ENCODE measurements at places on chromosomes 2 and 18.
A peak's percentile ranks its signal among the peaks of the same experiment; 100 is the strongest.

GRCh38 chr2:219857751-219858150 is 230.3 kb downstream of the SLC4A3 start:
- no peak for DNase-seq

DNA sequence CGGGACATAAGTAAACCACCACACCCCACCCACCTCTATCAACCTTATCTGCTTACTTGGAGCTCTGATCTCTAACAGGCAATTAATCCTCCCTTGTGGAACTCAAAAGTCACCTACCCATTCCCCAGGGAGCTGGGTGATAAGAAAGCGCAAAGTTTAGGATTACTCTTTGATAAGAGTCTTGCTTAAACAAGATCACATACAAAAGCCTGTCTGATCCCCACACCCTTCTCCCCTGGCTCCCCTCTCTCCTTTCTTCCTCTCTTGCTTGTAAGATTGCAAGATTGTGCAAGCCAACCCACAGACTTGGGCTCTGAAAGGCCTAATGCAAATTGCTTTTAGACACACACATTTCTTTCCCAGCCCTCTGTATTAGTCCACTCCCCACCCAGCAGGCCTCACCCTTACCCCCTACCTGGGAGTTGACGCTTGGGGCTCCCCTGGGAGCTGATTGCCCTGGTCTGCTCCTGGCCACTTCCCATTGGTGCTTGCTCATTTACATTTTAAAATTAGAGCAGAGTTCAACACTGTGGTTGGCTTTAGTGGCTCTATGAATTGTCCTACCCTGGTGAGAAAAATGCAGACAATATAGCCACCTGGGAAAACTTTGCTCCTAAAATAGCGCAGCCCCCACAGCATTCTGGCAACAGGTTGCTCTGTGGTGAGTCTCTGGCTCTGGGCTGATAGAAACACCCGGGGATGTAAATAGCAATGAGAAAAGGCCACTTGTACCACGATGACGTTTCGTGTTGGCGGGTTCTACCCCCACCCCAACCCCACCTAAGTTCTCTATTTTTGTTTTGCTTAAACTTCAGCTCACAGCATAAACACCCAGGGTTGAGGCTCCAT is 92.8 kb upstream of the MSH2 start:
- DNase-seq: peak; percentile 75

DNA sequence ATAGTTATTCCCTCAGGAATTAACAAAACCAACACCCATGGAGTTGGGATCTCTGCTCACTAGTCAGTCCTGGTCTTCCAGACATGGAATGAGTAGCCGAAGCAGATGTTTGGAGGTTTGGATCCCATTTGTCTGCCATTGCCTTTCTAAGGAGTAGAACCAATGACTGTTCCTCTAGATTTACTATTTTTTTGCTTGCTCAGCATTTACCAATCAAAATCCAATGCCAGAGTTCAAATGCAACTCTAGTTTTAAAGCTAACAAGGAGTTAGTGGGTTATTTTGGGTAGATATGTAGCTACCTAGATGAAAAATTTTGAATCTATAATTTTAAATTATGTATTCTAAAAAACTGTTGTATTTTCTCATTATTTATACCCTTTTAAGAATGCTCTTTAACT is 62.6 kb downstream of the MALT1 start:
- DNase-seq: no peak

GRCh38 chr18:70453058-70453775 is 164.4 kb downstream of the SOCS6 start:
- no peak for DNase-seq

- DNase-seq: no peak
Observed at GRCh38 chr2:138626148-138626547, 124.6 kb downstream of the SPOPL start.

- no peak for DNase-seq
Observed at GRCh38 chr2:172664766-172665165, 70.9 kb upstream of the RAPGEF4 start.

- no peak for DNase-seq
Observed at GRCh38 chr18:32056613-32057358, 34.9 kb upstream of the RNF138 start.

DNA sequence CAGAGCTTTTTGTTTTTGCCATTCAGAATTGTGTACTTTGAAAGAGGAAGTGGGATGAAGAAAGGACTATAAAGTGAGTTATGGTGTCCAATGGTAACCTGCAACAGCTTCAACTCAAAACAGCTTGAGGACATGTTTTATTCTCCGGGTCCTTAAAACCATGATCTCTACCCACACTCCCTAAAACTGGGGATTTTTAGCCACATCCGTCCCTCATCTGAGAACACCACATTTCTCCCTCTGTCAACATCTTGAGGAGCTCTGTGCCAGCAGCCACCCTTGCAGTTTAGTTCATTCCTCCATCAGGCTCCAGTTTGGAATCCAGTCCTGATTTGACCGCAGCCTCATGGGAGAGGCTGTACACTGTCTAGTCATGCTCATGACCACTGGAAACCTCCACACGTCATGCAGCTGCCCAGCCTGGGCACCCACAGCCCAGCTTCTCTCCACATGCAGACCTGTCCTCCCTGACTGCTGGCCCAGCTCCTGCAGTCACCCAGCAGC is 62.6 kb downstream of the C18orf63 start:
- DNase-seq: no peak

- DNase-seq: peak; percentile 83
Observed at GRCh38 chr2:195498176-195498575, 158.8 kb upstream of the SLC39A10 start.

DNA sequence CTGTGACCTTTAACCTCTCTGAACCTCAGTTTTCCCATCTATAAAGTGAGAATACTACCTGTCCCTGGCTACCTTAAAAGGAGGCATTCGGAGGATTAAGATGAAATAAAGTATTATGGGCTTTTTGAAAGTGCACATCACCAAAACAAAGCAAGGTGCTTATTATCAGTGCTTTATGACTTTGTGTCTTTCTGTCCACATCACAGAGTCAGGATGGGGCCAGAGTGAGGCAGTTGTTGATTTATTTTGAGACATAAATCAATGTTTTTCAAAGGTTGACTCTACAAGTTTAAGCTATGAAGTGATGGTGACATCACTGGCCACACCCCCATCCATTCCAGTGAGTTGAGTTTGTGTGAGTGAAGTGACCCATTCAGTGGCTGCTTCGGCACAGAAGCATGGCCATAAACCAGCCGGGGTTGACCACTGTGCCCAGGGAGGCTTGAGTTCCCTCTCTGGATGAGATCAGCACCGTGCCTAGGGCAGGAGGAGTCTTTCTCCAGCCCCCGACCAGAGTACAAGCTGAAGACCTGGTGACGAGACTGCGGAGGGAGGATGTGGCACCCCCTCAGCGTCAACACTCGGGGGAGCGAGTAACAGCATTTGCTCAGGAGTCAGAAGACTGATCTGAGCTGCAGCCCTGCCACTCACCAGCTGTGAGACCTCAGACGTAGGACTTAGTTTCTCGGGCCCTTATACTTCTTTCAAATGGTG is 89.0 kb upstream of the PPP1CB start:
- no peak for DNase-seq

DNA sequence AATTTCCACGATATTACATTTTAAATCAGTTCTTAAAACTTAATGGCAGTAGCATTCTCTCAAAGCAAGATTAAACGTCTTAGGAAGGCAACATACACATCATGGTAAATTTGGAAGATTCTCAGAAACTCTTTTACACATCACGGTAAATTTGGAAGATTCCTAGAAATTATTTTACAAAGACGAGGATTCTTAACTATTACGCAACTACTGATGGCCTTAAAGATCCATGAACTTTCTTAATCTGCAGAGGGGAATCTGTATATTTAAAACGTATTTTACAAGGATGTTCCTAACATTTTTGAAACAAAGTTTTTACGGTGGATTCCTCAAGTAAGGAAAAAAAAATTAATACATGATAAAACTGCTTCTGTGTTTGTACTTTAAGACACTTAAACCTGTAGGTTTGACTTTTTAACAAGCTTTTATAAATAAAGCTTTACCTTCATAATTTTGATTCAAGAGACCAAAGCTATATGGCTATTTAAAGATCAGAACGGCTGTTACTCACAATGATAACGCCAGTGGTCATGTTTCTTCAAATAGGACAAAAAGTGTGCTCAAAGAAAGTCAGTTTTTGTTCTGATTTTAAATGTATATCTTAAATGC is 1.7 kb downstream of the ATF2 start:
- DNase-seq: no peak

DNA sequence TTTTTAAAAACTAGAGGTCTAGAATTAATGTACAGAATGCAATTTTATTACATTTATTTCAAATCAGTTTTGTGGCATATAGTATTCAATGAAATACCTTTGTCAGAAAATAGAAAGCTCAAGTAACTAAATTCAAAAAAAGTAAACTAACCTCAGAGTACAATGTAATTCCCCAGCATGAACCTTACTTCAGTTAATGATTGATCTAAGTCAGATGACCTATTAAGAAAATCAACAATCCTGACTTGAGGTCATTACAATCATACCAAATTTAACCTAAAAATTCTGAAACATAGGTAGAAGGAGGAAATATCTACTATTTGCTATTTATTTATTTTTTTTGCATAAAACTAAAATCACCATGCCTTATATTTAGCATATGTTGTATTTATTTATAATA is 142.9 kb downstream of the CCDC102B start:
- no peak for DNase-seq

GRCh38 chr2:28431741-28432140 is 39.1 kb downstream of the FOSL2 start:
- no peak for DNase-seq

DNA sequence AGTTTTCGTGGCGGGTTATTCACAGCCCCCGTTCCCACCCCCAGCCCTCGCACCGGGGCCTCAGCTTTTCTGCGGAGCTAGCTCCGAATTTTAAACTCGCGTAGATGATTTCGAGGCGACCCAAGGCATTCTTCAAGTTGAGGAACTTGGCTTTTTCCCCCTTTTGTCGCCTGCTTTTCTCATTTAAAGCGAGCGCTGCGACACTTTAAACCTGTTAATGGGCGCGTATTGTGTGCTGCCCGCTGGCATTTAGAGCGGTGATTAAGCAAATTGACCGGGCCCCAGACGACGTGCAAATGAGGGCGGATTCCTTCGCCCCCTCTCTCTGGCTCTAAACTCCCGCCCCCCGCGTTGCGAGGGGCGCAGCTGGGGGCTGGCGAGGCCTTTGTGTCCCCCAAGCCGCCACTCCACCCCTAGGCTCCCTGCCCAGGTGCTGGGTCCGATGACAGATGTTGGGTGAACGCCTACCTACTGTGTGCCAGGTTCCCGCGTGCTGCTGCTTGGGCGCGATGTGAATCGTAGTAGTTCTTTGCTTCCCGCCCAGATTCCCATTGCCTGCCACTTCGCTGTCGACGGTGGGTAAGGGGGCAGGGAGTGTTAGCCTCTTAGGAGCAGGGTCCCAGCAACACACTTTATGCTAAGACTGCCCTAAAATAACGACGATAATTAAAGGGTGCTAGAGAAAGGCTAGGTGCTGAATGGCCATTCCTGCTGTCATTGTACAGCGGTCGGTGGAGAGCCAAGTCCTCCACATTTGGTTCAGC is 1.9 kb downstream of the TCF7L1 start:
- DNase-seq: peak; percentile 95

GRCh38 chr18:77151772-77152520 is 19.4 kb upstream of the MBP start:
- no peak for DNase-seq

- DNase-seq: no peak
Observed at GRCh38 chr2:215667585-215668377, 231.9 kb upstream of the FN1 start.

DNA sequence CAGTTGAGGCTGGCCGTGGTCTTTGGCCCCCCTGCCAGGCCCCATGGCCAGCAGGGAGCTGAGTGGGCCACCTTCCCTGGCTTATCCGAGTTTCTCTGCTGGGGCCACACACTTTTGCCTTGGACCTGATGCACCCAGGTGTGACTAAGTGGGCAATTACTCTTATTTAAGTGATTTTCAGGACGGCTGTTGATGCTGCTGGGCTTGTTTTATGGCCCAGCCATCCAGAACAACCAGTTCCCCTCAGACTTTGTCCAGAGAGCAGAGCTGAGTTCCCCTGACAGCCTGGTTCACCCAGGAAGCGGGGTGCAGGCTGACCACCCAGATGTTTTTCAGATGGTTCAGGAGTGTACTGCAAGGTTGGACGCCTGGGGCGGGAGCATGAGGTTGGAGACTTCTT is 68.8 kb downstream of the GLI2 start:
- DNase-seq: no peak

GRCh38 chr2:140734992-140735391 is 1395.8 kb downstream of the LRP1B start:
- DNase-seq: no peak

DNA sequence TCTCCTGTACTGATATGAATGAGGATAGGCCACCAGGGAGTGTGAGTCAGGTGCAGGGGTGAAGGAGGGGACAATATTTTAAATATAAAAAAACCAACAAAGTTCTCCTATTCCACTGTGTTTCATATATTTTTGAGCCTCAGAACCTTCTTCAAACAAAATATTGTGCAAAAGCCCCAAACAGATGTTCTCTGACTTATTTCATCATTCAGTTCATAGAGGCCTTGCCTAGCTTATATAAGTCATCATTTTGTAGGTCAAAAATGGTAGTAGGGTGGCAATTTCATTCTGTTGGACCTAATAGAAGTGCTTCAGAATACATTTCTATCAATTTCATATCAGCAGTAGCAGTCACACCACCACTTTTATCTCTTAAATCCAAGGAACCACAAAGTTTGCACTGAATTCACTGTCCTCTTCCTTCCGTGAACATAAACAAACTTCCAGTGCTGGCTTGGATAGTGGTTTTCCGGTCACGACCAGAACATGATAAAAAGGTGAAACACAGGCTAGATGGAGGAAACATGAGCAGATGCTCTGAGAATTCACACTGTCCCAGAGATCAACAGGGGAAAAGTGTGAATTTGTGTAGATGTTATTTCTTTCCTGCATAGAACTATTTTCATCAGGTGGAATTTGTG is 99.1 kb downstream of the EN1 start:
- no peak for DNase-seq

DNA sequence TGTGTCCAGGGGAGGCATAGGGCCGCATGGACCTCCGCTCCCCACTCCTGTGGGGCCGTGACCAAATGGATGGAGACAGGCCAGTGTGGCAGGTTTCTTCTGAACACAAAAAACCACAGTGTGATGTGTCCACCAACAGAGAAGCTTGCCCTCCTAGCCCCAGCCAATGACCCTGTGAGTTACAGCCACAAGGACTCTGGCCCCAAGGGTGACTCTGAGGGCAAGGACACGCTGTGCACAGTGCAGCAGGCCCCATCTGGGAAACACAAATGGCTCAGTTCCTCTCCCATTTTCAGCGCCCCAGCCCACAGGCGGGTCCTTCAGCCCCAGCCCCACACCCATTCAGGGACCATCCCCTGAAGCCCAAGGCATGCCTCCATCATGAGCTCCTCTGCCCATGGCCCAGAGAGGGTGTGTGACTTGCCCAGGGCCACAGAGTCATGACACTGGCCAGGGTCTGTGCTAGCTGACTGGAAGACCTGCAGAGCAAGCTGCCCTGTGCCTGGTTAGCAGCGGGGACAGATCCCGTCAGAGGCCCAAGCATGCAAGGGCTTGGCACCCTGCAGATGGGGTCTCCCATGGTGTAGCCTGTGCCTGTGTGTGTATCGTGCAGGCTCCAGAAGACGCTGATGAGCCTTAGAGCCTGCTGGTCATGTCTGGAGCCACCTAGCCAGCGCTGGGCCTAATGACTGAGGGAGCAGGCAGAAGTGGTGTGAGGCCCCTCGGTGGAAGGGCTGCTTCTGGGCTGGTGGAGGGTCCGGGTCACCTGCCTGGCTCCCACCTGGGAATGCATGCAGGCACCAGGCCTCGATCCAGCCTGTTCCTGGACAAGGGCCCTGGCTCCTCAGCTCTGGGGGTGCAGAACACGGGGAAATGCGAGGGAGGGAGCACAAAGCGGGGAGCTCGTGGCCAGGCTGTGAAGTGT is 47.7 kb downstream of the HS6ST1 start:
- DNase-seq: peak; percentile 42
